ENCODE measurements at places on chromosomes 12 and 14.
A peak's percentile ranks its signal among the peaks of the same experiment; 100 is the strongest.

GRCh38 chr12:119016715-119017114 lies 35.4 kb downstream of the SRRM4 start:
- no peak for DNase-seq

- no peak for DNase-seq
These were observed 95.1 kb upstream of the NRXN3 start for GRCh38 chr14:78075033-78075432.

DNA sequence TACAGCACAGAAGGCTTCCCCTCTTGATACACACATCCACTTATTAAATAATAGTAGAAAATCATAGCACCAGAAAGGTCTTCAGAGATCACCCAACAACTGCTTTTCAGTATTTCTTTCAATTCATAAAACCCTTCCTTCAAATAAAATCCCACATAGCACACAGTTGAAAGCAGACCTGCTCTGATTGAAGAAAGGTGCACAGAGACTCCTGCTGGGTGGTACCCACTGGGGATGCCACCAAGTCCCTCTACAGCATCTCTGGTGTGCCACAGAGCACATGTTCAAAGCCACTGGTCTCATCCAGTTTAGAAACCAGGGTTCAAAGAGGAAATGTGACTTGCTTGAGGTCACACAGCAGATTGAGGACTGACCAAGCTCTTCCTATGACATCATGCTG lies 427.5 kb downstream of the BCL11B start:
- no peak for DNase-seq

GRCh38 chr12:55724226-55724939 lies 4.2 kb downstream of the RDH5 start:
- no peak for DNase-seq

GRCh38 chr12:115230606-115231005 lies 546.6 kb upstream of the TBX3 start:
- DNase-seq, result no peak

- peak; percentile 31 for DNase-seq
These were observed 43.3 kb upstream of the NT5DC3 start for GRCh38 chr12:103884316-103884715.

DNA sequence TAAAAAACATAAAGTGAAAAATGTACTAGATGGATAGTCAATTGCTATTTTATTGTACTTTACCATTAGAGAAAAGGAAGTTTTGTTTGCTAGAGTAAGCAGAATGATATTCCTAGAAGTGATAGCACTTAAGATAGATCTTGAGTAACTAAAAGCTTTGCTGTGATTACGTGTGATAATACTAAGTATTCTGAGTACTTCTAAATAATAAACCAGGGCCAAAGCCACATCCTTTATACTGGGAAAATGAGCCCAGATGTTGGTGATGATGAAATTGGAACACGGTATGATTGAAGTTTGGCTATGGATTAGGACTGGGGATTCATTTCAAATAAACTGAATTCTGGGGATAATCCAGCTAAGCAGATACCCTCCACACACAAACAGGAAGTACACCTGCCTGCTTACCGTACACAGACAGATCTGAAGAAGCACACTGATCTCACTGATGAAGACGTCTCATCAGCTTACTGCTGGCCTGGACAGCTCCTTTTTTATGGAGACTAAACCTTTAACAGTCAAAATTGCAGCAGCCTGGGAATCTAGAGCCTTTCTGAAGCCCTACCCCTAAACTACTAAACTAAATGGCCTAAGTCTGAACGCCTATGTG lies 199.8 kb downstream of the LRFN5 start:
- no peak for DNase-seq

GRCh38 chr12:62900686-62901272 lies 34.2 kb downstream of the PPM1H start:
- DNase-seq, result no peak

DNA sequence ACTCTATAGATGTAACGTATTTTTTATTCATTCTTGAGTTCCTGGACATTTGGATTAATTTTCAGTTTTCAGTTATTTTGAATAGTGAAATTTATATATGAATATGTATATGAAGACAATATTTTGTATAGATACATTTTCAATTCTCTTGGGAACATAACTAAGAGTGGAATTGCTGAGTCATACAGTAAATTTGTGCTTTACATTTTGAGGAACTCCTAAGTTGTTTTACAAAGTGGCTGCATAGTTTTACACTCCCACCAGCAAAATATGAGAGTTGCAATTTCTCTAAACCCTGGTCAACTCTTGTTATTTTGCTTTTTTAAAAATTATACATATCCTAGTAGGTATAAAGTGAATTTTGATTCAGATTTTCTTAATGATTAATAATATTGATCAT lies 1838.6 kb upstream of the SEL1L start:
- DNase-seq, result no peak

DNA sequence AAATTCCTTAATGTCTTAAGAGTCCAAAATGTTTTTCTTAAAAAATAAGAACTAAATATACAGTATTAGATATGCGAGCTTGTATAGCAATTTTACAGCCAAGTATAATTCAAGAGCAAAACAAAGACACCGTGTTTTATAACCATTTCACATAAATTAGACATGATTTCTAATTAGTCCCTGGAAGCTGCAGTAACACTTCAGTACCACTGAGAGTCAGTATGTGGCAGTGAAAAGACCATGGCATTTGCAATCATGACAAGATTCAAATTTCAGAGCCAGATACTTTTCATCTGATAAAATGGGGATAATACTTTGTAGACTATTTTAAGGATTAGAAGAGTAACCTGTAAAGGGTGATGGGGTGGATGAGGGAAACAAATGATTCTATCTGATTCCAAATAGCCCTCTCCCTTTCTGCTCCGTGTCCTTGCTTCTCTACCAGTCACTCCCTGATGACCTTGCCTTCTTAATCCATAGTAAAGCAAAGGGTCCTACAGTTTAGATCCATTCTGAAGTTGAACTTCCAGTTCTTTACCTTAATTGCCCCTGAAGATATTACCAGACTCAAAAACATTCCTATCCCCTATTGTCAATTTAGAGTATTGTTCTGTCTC lies 145.4 kb upstream of the ABCD2 start:
- peak; percentile 20 for DNase-seq
